ENCODE measurements at places on chromosomes 11 and 22. TPM values are rescaled to one million over a fixed set of nuclear protein-coding genes. Genes with fewer than 3 reads are reported as not detected.

The KCNJ1 gene
- polyA plus RNA-seq, result 0.12 TPM

DNA sequence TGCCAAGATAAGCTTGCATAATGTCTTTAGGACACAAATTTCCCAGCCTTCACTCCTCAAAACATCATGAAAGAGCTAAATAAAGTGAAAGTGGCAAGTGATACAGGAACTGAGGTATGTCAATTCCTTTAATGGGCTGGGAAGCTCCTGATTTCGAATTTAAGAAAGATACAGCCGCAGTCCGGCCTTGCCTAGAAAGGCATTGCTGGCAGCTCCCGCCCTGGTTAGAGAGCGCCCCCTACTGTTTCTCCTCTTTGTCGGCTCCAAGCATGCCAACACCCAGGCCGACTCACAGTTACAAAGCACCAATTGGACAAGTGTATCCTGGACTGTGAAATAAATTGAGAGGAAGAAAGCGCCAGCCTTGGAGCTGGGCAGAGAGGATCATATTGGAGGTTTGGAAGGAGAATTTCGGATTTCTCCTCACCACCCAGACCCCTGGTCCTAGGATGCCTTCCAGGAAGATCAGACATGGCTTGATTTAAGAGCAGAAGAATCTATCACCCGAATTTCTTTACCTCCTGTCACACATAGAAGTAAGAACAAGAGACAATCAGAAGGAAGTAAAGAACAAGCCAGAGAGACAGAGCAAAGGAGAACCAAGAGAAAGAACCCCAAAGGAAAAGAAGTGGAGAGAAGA is 84.0 kb downstream of the FAM76B start:
- peak; percentile 77 for DNase-seq

GRCh38 chr22:49554741-49555140 is 272.9 kb downstream of the BRD1 start:
- DNase-seq, result no peak

DNA sequence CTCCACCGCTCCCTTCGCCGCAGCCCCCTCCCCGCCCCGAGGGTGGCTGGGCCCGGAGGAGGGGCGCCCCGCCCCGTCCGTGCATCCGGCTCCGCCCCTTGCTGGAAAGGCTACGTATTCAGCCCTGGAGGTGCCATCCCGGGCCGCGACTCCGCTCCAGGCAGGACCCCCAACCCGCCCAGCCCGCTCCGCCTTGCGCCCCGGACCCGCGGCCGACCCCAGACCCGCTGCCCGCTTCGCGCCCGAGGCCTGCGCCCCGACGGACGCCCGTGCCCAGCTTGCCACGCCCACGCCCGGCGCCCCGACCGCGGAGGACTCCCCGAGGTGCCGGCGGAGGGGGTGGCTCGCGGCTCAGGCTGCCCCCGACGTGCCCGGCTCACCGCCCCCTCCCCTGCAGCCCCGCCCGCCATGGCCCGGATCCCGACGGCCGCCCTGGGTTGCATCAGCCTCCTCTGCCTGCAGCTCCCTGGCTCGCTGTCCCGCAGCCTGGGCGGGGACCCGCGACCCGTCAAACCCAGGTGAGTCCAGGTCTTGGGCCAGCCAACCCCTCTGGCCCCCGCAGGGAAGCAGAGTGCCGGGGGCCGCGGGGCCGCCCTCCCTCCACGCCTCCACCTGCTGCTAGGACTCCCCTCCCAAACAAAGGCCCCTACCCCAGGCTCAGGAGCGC is at the start of gene ADM2:
TSS of gene ADM2 (plus strand) at position 104 of the 667 bp plus-strand sequence. CDS start at position 409, 305 bp downstream.
- DNase-seq, result peak; percentile 46

DNA sequence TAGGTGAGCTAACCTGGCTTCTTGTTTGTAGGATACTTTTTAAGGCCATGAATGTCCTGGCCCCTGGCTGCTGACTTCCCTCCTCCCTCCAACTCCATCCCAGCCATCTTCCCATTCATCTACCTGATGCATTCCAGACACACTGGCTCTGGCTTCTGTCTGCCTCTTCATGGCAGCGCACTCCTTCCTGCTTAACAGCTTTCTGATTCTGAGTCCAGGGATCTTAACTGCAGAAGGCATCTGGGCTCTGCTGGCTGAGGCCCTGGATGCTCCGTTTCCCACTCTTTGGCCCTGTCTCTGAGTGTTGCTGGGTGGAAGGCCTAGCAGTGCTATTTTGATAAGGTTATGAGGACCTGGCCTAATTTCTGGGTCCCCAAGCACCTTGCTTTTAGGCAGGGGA is 1.8 kb upstream of the THY1 start:
- DNase-seq, result no peak

DNA sequence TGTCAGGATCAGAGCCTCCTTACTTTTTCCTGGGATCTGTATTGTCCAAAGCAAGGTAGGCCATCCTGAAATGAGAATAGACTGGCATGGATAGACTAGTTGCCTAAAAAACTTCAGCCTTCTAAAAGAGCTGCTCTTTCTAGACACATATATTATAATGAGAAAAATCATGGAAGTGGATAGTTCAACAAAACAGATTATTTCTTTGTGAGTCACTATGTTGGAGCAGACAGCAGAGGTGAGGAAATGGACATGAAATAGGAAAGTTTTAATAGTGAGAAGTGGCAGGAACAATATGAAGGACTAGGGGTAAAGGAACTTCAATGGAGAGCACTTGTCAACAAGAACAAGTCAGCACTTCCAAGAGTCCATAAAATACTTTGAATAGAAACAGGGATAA is 101.9 kb upstream of the ANO3 start:
- no peak for DNase-seq

- no peak for DNase-seq
These were observed 208.1 kb downstream of the DBX1 start for GRCh38 chr11:19952116-19952605.

All from naive thymus-derived CD4-positive, alpha-beta T cell (primary cell).